ENCODE measurements at places on chromosomes 4 and X.
A peak's percentile ranks its signal among the peaks of the same experiment; 100 is the strongest.

DNA sequence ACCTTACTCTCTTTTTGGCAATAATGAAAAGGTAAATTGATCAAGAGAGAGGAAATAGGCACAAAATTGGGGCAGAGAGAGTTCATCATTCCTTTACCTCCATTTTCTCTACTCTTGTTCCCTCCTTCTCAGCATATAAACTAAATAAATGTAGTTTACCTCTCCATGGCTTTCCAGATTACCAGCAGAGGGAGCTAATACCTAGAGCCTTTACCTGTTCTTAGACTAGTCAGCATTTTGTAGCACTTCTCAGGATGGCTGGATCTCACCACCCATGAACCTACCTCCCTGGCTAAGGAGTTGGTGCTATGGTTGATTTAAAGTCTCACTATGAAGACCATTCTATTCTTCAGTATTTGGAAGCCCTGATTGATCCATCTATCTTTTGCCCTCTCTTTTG is 15.7 kb downstream of the OFD1 start:
- no peak for DNase-seq

DNA sequence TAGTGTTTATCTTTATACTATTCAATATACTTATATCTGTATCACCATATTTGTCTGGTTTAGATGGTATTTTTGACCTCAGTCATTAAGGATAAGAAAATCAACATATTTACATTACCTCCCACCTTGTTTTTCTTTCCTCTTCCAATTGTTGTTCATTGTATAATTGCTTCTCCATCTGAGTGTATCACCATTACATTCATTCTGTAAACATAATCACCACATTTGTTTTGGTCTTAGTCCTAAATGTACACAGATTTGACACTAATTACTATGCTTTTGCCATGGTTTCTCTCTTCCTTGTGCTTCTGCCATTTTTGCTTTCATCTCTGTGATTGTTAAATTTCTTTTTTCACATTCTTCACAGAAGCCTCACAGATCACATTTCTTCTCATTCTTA is 12.7 kb downstream of the ARMCX6 start:
- DNase-seq: no peak

DNA sequence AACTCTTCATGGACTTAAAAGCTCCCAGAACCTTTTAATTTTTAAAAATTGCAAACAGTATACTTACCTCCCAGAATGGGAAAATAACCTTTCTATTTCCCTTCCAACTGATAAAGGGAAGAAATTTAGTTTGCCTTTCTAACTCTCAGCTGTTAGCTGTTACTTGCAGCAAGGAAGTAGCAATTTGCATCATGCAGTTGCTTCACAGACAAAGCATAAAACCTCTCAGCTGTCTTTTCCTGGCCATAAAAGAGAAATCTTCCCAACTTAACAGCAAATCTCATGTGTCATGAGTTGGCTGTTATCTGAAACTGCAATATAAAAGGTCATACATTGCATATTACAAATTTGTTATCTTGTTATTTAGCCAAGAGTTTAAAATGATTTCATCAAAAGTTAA is 18.4 kb downstream of the C4orf17 start:
- DNase-seq: no peak

DNA sequence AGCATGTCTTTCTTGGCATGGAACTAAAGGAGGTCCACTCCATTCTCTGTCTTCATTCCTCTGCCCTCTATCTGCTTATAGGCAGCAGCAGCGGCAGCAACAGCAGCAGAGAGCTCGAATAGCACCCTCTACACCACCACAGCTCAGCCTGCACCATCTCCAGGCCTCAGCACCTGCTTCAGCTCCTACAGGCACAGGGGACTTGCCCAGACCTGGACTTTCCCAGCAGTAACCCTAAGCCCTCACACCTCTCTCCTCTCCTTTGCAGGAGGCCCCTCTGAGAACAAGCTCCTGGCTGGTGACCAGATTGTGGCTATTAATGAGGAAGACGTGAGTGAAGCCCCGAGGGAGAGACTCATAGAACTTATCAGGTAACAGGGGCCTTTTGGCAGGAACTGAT is 80.7 kb downstream of the FRMPD3 start:
- no peak for DNase-seq

DNA sequence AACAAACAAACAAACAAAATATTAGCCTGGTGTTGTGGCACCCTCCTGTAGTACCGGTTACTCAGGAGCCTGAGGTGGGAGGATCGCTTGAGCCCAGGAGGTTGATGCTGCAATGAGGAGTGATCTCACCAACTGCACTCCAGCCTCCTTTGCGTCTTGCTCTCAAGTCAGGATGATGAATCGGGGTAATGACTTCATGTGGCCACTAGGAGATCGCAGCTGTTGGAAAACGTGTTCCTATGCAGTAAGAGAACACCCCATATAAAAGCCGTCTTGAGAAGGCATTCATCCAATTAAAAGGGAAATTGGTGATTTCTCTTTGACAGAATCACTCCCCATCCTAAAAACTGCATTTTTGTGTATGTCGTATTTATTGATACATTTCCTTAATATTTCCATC is 6.9 kb downstream of the CCNB3 start:
- no peak for DNase-seq

DNA sequence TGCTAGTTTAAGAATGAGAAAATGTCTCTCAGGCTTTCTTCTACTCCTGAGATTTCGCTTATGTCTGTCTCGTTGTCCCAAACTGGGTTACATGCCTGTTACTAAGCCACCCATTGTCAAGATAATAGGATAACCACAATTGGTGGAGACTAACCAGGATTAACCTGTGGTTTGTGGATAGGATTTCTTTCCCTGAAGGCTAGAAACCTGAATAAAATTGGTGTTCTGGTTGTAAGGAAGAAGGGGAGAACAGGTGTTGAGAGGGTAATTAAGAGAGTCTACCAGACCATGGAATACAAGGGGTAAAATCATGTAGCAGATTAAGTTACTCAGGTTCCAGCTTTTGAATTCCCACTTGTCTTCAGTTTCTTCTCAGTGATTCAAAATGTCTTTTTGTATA is 225.4 kb downstream of the CPE start:
- no peak for DNase-seq

GRCh38 chr4:80425124-80426100 is 89.9 kb downstream of the CFAP299 start:
- no peak for DNase-seq

GRCh38 chrX:69186651-69187050 is 21.4 kb upstream of the PJA1 start:
- DNase-seq: no peak

DNA sequence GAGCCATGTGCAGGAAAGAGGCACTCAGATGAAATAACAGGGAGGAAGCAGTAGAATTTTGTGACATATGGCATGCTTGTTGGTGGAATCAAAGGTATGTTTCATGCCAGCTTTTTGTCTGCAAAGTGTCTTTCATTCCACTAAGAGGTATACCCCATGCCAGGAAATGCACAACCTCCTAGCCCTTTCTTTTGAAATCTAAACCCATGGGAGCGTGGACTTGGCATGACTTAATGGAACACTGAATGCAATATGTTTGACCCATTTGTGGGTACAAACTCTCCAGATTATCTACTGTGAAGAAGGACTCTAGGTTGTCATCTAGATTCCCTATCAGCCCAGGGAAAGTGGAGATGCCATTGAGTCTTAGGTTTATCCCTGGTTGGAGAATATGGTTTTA is 338.3 kb upstream of the TEX13C start:
- DNase-seq: no peak

DNA sequence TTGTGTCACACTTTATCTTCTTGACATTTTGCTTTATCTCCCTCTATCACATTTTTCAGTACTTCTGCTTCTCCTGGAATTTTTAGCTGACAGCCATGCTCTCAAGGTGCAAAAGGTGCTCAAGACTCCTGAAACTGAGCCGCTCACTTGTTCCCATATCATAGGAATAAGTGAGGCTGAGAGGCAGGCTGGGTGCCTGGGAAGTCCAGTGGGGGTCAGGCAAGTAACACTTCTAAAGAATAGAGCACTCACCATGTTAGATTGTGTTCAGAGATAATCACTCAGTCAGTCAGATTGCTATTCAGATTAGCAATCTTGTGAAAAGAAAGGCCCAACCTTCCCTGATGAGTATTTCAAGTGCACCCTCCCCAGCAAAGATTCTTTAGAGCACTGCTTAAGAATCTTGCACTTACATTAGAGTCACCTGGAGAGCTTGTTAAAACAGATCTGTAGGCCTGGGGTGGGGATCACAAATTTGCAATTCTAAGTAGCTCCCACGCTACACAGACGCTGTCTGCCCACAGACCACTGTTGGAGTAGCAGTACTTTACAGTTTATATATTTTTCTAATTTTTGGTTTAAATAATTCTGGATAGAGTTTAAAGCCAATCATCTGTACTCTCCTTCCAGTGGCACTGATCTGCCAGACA is 23.1 kb upstream of the LRAT start:
- peak; percentile 13 for DNase-seq

DNA sequence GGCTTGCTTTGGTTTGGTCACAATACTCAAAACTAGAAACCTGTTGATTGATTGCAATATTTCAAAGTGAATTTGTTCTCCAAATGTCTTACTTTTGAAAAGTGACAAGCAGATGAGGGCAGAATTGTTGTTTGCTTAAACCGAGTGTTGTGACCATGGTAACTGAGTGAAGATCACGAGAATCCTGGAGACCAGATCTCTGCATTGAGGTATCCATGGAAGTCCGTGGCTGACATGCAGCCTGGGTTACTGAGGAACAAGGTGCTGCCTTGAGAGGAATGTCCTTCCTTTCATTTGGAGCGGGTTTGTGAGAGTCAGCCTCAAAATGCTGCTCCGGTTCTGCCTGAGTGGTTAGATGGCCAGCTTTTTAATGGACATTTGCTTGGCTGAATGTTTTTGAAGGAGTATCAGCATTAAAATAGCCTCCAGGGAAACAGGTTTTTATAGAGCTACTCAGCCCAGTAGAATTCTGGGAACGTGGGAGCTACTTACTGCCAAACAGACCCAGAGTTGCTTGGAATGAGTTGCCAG is 31.3 kb downstream of the NYX start:
- DNase-seq: peak; percentile 38

GRCh38 chr4:152976212-152976761 is 40.2 kb downstream of the FHDC1 start:
- DNase-seq: no peak

- DNase-seq: no peak
These were observed 415.2 kb upstream of the HS3ST1 start for GRCh38 chr4:11843927-11844326.

DNA sequence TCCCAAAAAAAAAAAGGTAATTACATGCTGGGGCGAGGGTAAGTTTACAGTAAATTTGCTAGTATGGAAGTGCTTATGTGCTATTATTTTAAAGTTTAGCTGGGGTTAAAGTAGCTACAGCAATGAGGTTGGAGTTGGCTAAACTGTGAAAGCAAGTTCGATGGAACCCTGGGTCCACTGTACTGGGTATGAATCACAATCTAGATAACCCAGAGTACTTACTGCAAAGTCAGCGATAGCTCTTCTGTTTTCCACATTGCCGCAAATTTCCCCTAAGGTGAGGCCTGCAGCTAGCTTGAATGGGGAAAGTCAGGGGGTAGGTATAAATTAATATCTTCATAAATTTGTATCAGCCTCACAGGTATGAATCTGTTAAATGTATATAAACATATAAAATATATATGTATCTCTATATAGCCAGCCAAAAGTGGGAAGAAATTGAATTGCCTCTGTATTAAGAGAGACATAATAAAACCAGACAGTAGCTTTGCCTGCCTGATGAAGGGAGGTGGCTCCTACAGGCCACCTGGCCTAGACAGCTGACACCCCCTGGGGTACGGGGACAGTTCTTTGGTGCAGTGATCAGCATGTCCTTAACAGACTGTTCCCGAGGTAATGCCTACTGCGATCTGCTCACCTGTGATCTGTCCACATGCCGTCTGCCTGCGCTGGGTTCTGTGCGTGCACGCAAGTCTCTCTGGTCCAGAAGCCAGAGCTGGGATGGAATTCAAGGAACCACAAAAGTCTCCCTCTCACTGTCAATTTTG is 30.6 kb downstream of the CLRN2 start:
- no peak for DNase-seq

DNA sequence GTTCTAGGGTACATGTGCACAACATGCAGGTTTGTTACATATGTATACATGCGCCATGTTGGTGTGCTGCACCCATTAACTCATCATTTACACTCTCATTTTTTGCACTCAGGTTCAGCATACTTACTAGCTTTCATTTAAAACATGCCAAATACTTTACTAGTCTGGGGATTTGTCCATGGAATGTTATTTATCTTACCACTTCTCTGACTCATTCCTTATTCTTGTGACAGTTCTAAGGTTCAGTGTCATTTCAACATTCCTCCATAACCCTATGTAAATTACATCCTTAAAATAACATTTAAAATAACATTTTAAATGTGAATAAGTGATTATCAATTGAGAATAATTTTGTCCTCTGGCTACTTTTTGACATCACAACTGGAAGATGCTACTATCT is 19.5 kb upstream of the SYTL5 start:
- DNase-seq: no peak

- DNase-seq: peak; percentile 64
These were observed at the start of gene PRPS2 for GRCh38 chrX:12791257-12792228. TSS of gene PRPS2 (plus strand) at chrX:12791412. CDS start at chrX:12791498, 86 bp downstream.

- DNase-seq: no peak
These were observed 5.0 kb upstream of the RP2 start for GRCh38 chrX:46831765-46832327.

DNA sequence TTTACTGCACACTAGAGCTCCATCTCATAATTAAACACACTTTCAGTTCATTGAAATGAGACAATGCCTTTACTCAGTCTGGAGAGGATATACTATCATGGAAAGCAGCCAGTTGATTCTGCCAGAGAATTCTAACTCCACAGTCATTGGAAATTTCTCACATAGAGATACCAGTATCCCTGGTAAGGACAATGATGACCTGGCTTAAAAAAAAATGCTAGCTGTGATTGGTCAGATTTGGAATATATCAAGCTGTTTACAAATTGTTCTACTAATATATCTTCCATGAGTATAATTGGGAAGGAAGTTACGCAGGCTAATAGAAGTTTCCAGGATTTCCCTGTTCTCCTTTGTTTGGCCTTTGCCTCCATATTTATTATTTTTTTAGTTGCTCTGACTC is 34.5 kb upstream of the TLL1 start:
- DNase-seq: no peak

DNA sequence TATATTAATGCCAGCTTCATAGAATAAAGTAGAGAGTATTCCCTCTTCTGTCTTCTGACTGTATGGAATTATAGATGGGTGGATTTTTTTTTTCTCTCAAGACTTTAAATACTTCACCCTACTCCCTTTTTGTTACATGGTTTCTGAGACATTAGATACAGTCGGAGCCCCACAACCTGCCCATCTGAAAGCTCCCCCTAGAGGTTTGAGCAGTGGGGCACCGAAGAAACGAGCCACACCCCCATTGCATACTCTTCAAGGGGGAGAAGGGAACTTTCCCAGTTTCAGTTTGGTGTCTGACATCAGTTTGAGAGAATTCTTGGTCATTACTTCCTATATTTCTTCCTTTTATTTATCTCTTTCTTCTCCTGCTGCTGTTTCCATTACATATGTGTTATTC is 437.6 kb upstream of the AGA start:
- DNase-seq: no peak

Measured in putamen (tissue), 1 donor.